Aorta (tissue), 5 donors: ENCODE measurements at places on chromosomes 7 and 10. TPM values are rescaled to one million over a fixed set of nuclear protein-coding genes. Genes with fewer than 3 reads are reported as not detected.

GRCh38 chr10:107409522-107409921 is 245.0 kb upstream of the SORCS1 start:
- H3K27ac ChIP-seq = no peak overlapping the region
- no peak for DNase-seq
- H3K36me3 ChIP-seq = no peaks in the 10 kb centered on the region
- no peaks in the 10 kb centered on the region for H3K27me3 ChIP-seq

DNA sequence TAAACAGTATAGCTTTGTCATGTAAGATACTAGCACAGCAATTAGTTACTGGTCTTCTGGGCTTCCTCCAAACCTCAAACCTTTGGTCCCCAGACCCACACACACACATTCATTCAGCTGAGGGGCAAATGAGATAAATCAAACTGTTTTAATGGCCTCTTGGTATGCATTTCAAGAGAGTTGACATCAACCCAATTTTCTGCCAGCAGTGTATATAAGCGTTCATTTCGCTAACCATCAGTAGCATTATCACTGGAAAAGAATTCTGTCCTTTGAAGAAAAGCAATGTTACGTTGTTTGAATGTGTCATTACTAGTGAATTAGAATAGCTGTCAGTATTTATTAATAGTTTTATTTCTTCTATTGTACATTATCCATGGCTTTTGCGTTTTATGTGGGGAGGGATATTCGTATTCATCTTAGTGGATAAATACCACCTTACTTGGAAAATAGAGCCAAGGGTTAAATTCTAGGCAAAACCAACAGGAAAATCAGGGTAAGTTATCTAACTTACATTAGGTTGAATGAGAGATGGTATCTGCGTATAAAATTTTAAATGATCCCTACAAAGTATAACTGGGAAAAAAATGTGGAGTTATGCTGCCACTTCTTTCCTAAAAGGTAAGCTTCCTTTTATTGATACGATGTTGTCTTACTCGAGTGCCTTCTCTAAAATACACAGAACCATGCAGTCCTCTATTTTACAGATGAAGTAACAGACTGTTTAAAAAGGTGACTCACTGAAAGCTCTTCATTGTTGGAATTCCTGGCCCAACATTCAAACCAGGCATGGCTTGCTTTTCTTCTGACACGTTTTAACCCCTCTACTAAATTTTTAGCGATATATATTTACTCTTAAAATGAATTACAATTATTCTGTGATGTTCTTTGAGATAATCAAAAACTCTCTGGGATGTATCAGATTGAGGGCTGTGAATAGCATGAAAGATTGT is 2.0 kb upstream of the ZMYND11 start:
- H3K4me1 ChIP-seq = peaks cover 3% of the 10 kb centered on the region
- no peak for DNase-seq
- H3K36me3 ChIP-seq = no peaks in the 10 kb centered on the region
- H3K4me3 ChIP-seq = no peak overlapping the region

GRCh38 chr7:150940431-150941102 is 37.6 kb downstream of the KCNH2 start:
- DNase-seq = no peak
- no peaks in the 10 kb centered on the region for H3K4me1 ChIP-seq
- no peaks in the 10 kb centered on the region for H3K36me3 ChIP-seq
- no peaks in the 10 kb centered on the region for H3K27me3 ChIP-seq
- no peak overlapping the region for H3K27ac ChIP-seq
- H3K4me3 ChIP-seq = no peak overlapping the region

OPN1SW gene
- total RNA-seq = not detected

ACTL6B gene
- total RNA-seq = not detected
